SHP77 treated with DMSO at 0.1 percent for 48 hours (cell line): ENCODE measurements at places on chromosomes 6 and 20.

DNA sequence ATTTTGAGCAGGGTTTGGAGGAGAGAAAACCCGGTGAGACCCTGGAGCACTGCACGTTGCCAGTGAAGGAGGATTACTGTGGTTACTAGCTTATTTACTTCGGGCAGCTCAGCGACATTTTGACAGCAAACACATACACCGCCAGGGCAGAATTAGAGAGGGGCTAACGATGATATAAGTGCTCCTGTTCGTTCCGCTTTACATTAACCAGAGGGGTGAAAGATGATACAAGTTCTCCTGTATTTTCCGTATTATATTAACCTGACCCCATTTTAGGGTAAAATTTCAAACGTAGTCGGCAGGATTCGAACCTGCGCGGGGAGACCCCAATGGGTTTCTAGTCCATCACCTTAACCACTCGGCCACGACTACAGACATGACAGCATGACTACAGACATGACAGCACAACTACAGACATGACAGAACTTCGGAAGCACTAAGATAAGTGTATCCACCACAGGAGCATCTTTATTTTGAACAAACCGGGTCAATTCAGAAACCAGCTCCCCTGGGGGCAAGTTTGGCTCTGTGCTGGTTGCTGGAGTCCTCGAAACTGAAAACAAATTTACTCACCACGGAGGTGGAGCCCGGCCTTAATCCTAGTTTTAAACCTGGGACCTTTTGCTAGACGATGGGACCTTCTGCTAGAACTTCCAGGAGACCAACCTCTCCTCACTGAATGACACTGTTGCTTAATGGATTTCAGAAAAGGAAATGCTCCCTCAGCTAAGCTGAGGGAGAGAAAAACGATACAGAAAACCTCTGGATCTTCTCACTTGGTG, 80.4 kb upstream of the ZNF184 start:
- peak; percentile 85 for DNase-seq

GRCh38 chr20:63017076-63017825, 10.5 kb upstream of the BHLHE23 start:
- DNase-seq, result no peak

DNA sequence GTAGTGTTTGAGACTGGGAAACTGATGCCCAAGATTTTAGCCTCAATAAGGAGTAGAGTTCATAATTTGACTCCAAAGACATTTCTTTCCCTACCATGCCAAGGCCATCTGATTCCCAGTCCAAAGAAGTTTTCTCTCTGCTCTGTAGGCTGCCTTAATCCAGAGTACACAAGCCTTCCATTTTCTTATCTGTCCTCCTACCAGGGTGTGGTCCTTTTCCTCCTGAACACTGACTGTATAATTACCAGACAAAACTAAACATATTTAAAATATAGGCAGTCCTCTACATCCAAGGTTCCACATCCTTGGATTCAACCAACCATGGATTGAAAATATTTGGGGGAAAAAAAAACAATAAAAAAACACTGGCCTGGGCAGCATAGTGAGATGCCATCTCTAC, 108.4 kb downstream of the SLC16A10 start:
- DNase-seq, result no peak

GRCh38 chr20:2330090-2330695, 34.4 kb downstream of the TGM3 start:
- no peak for DNase-seq

DNA sequence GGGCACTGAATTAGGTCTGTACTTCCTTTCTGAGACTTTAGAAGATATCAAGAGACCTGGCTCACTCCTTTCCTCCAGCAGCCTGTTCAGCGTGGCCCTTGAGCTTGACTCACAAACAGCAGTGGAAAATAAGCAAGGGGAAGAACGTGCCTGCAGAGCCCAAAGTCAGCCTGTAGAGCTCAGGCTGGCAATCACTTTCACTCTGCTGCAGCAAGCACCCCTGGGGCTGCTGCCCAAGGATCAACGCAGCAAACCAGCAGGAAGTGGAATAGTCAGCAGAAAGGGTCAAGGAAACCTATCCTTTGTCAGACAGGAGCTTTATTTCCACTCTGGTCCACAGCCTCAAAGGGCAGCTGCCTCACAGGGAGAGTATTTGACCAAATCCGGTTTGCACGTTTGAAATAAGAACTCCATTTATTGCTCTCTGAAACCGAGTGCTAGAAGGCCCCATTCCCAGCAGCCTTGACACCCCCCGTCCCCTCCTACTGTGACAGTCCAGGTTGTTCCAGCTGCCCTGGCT, 77.4 kb downstream of the PRDM1 start:
- no peak for DNase-seq

DNA sequence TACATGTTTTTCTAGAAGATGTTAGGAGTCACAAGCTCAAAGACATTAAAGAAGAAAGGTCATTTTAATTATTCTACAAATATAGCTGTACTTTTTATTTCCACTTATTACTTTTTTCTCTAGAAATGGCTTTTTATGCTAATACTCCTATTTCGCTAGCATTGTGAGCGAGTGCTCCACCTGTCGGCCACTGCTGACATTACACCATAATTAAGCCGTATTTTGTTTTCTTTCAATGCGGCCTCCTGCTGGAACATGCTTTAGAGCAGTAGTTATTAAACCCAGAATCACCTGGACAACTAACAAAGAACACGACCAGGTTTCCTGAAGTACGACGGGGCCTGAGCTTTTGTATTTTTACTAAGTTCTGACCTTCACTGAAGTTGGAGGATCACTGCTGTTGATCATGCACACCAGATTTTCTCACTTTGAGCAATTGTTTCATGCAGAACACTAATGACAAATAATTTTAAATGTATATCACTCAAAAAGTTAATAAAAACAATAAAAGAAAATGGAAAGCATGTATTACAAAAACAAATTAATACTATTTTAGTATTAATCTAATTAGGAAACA, 74.1 kb upstream of the PAK5 start:
- peak; percentile 20 for DNase-seq

DNA sequence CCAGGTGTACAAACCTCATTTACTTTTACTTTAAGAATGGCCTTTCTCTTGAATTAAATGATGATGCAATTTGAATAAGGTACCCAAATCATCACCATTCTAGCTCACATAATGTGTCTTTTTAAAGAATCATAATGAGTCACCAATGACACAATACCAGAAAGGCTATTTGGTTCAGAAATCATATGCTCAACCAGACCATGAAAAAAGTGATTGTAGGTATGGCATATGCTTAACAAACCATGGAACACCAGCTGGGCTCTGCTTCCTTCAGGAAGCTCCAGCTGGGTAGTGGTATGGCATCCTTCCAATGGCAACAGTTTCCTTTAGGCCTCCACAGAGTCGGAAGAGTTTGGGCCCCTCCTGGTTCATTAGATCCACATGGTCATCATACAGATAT, 128.2 kb downstream of the FRK start:
- no peak for DNase-seq

DNA sequence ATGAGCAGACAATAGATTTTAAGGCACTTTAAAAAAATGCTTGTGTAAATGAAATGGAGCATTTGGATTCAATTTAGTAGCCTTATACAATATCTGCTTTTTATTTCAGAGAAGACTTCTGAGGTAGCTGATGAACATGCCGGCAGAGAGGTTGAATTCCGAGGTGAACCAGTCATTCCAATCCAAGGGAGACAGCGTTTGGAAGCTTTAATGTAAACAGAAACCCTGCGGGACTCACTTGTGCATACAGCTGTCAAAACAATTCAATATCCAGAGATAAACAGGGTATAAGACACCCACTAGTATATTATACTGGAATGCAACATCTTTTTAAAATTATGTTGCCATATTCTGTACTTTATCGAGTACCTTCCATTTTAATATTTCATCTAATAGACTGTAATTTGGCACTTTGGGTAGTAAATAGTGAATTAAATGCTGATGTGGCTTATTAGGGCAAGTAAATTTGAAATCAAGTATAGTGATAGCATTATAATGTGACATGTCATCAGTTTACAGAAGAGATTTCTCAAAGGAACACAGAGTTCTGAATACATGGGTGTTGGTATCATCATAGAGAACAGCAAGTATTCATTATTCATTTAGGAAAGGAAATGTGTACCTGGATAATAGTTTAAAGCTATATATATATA, 347.7 kb downstream of the PRKN start:
- peak; percentile 31 for DNase-seq

DNA sequence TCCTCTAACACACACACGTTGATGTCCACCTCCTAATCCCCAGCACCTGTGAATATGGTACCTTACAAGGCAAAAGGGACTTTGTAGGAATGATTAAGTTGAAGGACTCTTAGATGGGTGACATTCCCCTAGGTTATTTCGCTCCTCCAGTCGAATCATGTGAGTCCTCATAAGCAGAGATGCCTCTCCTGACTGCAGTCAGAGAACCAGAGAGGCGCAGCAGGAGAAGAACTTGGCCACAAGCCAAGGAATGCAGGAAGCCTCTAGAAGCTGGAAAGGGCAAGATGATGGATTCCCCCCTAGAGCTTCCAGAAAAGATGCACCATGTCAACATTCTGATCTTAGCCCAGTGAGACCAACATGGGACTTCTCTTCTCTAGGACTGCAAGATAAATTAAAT, 133.1 kb upstream of the PTPRT start:
- no peak for DNase-seq

GRCh38 chr6:83867527-83868161, 8.2 kb downstream of the CYB5R4 start:
- no peak for DNase-seq

- no peak for DNase-seq
Observed at GRCh38 chr20:57076951-57077350, 189.5 kb downstream of the BMP7 start.

DNA sequence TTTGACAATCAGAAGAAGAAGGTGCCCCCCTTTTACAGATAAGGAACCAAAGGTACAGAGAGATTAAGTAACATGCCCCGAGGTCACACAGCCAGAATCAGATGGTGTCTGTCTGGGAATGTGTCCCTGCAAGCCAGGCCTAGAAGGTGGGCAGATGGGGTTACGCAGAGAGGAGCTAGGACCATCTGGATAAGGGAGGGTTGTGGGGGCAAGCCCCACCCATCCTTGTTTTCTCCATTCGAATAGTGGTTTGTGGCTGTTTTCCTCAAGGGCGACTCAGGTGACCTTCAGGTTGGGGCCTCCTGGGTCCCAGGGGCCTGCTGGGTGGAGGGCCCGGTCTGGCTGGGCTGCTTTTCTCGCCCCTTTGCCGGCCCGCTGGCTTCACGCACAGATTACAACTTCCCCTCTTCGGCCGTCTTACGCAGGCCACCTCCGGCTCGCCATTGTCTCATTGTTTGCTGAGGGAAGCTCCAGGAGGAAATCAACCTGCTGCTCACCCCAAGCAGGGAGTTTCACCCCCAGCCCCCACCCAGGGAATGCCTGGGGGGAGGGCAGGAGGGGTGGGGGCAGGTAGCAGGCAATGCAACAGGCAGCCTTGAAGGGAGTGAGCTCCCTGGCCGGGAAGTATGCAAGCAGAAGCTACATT, 30.8 kb upstream of the CSNK2A1 start:
- no peak for DNase-seq

GRCh38 chr6:17640477-17640917, 40.4 kb downstream of the FAM8A1 start:
- DNase-seq, result no peak

- DNase-seq, result no peak
Observed at GRCh38 chr6:129609635-129610034, 100.3 kb downstream of the ARHGAP18 start.

GRCh38 chr6:3867641-3868502, 18.7 kb downstream of the FAM50B start:
- no peak for DNase-seq

- no peak for DNase-seq
Observed at GRCh38 chr6:148757944-148758480, 11.2 kb downstream of the UST start.

- DNase-seq, result no peak
Observed at GRCh38 chr6:44966449-44967092, 361.6 kb upstream of the RUNX2 start.

DNA sequence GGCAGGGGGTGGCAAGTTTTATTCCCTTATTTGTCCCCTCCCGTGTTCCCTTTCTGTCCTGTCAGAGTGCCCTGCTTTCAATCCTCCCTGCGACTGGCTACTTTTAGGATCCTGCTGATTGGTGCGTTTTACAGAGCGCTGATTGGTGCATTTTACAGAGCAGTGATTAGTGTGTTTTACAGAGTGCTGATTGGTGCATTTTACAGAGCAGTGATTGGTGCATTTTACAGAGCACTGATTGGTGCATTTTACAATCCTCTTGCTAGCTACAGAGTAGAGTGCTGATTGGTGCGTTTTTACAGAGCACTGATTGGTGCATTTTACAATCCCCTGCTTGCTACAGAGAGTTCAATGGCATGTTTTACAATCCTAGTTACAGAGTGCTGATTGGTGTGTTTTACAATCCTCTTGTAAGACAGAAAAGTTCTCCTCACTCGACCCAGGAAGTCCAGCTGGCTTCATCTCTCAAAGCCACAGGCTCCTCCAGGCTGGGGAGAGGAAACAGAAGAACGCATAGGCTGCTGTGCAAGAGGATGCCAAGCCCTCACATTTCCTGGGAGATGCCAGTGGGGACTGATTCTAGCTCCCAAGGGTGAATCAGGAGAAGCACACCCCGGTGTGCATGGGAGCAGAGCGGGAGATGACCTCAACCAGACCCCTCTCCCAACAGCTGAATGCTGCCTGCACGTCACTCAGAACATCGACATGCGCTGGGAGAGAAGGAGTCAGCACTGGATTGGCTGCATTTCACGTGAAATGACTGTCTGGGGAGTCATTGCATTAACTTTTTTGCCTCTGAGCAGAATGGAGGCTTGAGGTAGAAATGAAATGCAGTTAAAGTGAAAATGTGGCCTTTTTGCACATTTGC, 48.3 kb upstream of the SLC22A23 start:
- no peak for DNase-seq

GRCh38 chr20:44642203-44643153, 9.0 kb downstream of the ADA start:
- DNase-seq, result peak; percentile 38

DNA sequence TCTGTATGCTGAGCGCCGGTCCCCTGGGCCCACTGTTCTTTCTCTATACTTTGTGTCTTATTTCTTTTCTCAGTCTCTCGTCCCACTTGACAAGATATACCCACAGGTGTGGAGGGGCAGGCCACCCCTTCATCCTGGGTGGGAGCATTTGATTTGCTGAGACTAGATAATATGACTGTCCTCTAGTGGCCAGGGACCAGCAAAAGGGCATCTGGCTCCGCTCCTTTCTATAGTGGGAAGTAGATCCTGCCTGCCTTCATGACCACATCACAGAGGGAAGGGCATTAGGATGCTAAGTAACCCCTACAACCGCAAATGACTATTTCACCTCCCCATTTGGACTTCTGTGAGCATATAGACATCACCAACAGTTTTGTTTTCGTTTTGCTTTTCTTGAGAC, 64.5 kb downstream of the TRMT6 start:
- no peak for DNase-seq

- no peak for DNase-seq
Observed at GRCh38 chr6:74249658-74250057, 553.7 kb downstream of the CD109 start.

- DNase-seq, result no peak
Observed at GRCh38 chr6:150083839-150084238, 14.9 kb upstream of the ULBP3 start.

- DNase-seq, result no peak
Observed at GRCh38 chr6:340186-340955, 48.1 kb downstream of the DUSP22 start.
